GDM1 (cell line): ENCODE measurements at places on chromosomes 3 and 15.

DNA sequence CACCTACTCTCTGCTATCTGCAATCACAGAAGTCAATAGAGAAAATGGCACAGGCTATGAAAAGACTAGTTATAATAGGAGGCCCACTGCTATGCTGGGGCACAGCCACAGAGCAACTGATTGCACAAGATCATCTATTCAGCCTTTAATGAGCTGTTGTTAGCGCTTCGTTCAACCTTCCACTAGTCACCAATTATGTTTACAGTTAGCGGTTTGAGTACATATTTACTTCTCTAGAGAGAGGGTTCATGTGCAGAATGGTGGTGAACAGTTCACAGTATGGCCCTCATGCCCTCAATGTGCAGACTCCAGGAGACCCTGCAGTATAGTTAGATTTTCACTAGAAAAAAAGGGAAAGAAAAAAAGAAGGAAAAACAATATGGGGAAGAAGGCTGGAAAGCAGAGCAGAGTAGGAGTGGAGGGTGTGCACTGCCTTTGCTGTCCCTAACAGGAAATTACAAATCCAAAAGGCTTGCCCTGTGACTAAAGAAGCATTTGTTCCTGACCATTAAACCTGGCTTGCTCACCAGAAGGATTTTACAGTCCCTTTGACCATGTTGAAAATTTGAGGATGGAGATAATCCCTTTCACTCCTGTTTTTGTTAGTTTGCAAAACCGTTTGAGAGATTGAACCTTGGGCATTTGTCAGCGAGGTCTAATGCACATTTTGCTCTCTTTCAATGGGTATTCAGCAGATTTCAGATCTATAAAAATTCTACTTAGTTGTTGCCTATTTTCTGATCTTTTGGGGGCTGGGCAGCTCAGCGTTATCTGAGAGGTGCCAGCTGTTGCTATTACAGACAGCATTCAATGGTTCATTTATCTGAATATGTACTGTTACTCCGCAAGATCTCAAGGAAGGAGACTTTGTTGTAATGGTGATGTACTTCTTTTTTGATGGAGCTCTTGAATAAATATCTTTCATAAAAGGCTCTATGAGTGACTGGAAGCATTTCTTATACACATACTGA, 296.1 kb downstream of the LSAMP start:
- DNase-seq, result no peak

DNA sequence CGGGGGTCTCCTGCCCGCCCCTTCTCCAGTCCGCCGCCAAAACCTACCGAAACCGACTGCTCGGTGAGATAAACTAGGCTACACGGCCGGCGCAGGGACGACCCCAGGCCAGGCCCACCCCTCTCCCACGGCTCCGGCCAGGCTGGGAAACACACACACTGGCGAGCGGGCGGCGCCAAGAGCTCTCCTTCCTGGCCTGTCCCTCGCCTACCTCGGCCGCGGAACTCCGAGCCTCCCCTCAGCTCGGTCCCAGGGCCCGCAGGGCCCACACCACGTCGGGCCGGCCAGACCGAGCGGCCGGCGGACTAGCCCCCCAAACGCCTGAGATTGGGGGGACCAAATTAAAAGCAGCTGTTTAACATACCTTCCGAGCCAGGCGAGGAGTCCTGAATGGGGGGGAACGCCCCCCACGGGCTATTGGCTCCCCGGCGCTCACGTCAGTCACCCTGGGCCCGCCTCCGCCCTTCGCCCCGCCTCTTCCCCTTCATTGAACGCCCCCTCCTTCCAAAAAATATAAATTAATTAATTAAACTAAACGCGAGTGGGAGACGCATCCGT, 4.0 kb upstream of the SIN3A start:
- DNase-seq, result peak; percentile 49

DNA sequence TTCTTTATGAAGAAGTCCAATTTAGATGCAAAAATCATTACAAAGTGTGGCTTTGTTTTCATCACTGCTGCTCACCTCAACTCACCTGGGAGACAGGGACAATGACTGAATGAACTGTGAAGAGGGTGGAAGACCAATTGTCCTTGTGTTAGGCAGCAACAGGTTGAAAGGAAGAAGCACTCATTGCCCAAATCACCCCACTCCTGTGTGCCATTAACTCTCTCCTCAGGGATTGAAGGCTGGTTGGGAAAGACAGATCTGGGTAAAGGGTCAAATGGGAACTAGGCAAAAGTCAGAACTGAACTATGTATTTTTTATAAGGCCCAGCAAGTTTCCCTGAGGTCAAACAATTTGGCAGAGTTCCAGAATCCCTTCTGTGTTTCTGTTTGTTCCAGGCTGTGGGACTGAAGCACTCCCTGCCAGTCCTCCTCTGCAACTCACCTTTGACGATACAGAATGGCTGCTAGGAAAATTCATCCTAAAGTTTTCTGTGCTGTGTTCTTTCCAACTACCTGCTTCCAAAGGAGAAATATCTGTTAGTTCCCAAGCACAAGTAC, 68.6 kb upstream of the CCDC39 start:
- no peak for DNase-seq

GRCh38 chr3:29406291-29406832, 125.5 kb downstream of the RBMS3 start:
- DNase-seq, result no peak

DNA sequence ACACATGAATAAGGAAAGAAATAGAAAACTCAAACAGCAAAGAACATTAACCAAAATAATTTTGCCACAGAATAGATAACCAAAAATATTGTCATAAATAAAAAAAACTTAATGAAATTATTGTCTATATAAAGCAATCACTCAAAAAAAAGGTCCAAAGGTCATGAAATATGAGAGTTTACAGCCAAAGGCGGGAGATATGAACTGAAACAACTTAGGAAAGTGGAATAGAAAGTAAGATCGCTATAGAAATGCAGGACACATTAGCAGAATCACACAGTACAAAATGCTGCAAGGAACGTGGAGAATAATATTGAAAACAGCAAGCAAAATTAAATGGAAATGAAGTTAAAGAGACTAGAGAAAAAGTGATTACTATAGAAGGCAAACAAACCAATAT, 375.0 kb upstream of the ARHGEF26 start:
- DNase-seq, result no peak

DNA sequence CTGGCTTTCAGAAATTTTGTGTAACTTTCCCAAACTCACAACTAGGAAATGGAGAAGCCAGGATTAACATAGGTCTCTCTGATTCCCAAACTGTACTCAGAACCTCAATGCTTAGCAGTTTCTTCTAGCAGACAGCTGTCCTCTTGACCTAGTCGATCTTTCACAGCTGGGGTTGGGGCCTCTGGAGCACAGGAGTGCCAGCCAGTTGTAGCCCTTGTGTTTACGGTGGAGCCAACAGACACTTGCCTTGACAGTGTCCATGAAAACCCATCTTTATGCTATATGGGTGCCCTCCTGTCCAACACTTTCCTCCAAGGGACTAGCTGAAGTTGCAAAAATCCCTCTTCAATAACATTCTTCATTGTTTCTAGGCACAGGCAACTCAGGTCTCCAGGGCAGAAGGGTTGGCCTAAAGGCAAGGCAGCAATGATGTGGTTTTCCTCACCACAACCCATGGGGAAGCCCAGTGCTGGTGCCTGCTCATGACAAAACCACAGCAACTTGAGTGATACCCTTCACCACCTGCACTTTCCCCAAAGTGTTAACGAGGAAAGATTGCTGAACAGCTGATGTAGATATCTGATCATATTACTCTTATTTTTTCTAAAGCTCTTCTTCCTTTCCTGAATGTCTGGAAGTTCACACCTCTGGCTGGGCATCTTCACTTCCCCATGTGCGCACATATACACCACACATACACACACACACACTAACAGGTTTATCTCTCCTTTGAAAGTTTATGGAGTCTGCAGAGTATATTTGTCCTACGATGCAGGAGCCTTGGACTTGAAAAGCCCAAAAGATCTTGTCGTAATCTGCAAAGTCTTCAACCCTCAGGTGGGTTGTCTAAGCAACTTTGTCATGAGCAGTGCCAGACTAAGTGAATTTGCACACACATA, 11.0 kb upstream of the KNG1 start:
- DNase-seq, result peak; percentile 59

DNA sequence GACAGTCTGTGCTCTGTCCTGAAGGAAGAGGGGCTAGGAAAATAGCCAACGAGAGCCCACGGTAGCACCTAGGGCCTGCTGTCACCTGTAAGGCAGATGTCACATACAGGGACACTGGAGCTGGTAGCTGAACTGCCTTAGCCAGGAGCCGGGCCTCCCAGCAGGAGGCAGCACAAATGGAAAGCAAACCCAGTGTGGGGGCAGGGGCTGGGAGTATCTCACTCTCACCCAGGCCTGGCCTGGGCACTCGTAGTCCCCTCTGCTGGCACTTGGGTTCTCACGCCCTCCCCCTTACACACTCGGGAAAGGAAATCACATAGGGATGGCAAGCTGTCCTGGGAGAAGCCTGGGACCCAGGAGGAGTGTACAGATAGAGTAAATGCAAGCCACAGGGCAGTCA, 173.1 kb upstream of the CHRNA7 start:
- no peak for DNase-seq

DNA sequence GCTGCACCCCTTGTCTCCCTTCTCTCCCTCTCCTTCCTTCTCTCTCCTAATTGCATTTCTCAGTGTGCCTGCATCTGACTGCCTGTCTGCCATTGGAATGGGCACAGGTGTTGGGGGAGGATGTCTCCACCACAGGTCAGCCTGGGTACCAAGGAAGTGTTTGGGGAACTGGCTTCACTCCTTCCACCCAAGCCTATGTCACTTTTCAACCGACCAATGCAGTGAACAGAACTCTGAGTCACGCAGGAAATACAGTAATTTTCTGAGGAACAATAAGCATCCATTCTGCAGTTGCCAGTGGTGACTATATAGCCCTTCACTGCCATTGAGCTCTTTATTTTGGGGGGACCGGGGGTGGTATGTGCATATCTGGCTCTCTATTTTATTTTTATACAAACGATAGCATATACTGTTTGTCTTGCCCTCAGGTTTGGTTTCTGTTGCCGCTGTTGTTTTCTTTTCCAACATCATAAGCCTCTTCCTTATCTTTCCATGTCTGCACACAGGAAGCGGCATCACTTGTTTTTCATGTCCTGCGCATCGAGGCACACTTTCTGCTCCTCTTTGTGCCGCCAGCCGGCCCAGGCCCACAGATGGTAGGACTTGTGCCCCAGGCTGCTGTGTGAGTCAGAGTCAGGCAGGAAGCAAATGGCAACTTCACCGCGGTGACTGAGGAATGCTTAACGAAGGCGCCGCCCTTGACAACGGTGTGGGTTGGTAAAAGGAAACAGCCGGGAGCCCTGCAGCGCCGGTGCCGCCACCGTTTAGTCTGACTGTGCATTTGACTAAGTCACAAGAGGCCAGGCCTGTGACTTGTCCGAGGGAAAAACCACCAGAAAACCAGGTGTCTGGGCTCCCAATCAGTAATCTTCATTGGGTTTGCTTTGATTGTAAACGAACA, 21.1 kb upstream of the CDCP1 start:
- DNase-seq, result peak; percentile 90

GRCh38 chr3:100004931-100005330, 109.4 kb downstream of the FILIP1L start:
- DNase-seq, result no peak

DNA sequence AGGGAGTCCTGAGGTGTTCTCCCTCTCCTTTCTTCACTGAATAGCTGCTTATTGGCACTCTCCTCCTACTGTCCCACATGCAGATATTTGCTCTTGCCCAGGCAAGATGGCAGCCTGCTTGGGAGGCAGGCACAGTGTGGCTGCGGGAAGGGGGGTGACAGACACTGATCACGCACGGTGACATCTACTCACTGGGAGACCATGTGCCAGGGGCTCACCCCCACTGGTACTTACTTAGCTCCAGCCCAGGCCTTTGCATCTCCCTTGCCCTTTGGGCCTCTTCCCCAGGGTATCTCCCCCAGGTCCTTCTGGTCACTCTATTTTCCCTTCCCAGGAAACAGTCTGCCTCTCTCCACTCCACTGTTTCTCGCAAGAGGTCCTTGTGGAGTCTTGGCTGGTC, 6.4 kb downstream of the PLA2G4E start:
- no peak for DNase-seq

DNA sequence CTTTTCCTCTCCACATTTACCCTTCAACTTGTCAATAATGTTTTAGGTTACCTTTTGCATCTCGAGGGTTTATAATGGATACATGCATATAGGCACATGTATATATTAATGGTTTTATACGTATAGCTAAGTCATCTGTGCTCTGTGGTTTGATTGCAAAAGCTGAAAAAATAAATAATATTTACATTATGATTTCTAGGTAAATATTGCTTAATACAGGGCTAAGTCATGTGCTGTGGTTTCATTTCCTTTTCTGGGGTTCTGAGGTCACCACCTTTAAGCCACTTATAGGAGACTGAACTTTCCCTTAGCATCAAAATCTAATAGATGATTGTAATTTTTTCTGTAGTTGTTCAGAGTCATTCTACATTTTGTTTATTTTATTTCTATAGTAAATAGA, 33.1 kb downstream of the LPP start:
- DNase-seq, result no peak

DNA sequence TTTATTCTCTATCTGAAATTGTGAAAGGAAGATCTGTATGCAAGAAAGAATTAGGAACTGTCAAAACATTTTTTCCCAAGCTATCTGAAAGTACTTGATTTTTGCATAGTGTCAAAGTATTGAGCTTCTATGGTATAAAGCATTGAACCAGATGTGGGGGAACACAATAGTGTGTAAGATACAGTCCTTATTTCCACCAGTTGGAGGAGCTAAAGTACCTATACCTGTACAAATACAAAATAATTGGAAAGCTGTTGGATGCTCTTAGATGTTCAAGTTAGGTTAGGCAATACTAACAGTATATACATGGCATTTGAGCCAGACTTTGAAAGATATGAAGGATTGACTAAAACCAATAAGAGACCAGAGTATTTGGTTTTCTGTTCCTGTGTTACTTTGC, 148.4 kb downstream of the B3GALNT1 start:
- no peak for DNase-seq

GRCh38 chr15:90362936-90363212, 10.8 kb downstream of the ZNF774 start:
- no peak for DNase-seq

GRCh38 chr3:62188681-62189375, 184.5 kb downstream of the FEZF2 start:
- peak; percentile 25 for DNase-seq

DNA sequence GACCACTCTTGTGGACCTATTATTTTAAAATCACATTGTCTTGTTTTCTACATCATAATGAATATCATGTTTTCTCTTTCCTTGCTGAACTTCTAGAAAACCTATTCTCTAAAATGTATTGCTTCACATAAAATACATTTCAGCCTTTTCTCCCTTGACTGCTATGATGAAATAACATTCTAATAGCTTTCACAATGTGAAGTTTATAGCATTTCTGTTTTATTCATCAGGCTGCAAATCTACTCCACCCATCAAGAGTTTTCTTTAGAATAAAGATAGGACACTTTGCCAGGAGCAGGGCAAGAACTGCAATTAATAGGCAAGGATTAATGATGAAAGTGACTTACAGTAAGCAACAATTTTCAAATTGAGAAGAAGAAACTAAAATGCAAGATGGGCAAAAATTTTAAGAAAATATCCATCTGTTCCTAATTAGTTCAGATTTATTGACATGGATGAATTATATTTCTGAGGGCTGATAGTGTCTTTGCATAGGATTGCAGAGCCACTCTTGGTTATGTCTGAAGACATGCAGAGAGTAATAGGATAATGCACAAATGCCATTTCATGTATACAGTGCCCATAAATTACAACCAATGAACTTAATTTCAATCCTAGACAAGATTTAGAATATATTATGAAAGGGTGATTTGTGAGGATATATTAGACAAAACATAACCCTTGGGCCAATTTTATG, 21.7 kb downstream of the LEKR1 start:
- DNase-seq, result no peak

- no peak for DNase-seq
Measured at GRCh38 chr15:59292442-59293151, 80.1 kb downstream of the MYO1E start.

- DNase-seq, result no peak
Measured at GRCh38 chr3:187737006-187737367, 8.3 kb downstream of the BCL6 start.
